ENCODE measurements at places on chromosomes 1 and 21. TPM values are rescaled to one million over a fixed set of nuclear protein-coding genes. Genes with fewer than 3 reads are reported as not detected.

DNA sequence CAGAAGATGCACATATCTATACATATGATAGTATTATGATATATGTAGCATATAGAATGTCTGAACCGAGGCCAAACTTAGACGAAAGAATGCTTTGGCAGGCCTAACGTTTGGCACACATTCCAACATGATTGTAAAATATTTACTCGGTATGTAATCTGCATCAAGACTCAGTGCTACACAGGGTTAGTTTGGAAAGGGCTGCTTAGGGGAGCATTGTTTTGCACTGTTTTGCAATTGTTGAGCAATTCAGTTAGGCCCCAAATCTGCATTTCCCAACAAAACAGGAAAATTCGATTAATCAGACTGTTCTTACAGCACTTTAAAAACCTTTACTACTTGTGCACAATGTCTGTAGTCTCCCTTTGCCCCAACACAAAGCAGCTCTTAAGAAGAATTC is 216.0 kb upstream of the NEGR1 start:
- no peaks in the 10 kb centered on the region for H3K4me1 ChIP-seq
- no peaks in the 10 kb centered on the region for H3K36me3 ChIP-seq
- H3K27me3 ChIP-seq, result no peaks in the 10 kb centered on the region
- no peak overlapping the region for H3K27ac ChIP-seq
- DNase-seq, result no peak
- H3K4me3 ChIP-seq, result no peak overlapping the region

Gene FCRL2
- not detected for polyA plus RNA-seq

- no peaks in the 10 kb centered on the region for H3K27me3 ChIP-seq
- H3K4me1 ChIP-seq, result peaks cover 1% of the 10 kb centered on the region
- no peak overlapping the region for H3K4me3 ChIP-seq
- no peak overlapping the region for H3K27ac ChIP-seq
- H3K36me3 ChIP-seq, result no peaks in the 10 kb centered on the region
These were observed 14.0 kb upstream of the IFI44L start for GRCh38 chr1:78606274-78606673.

DNA sequence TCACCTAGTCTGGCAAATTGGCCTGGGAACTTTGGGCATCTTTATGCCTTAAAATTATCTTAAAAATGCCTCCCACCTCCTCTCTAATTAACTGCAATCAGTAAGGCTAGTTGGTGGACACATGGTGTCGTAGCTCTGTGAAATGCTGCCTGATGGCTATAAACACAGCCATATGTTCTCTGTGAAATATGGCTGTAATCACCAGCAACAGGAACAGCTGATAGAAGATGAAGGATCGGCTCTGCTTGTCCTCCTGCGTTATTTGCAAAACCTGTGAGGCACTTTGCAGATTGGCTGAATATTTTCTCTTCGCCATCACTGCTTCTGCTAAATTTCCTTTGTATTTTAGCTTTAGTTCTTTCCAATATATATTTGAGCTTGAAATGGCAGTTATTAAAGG is 419.6 kb downstream of the RWDD3 start:
- H3K27me3 ChIP-seq, result no peaks in the 10 kb centered on the region
- no peak overlapping the region for H3K27ac ChIP-seq
- DNase-seq, result no peak
- H3K36me3 ChIP-seq, result no peaks in the 10 kb centered on the region
- no peak overlapping the region for H3K4me3 ChIP-seq

Gene SLFNL1
- 0.89 TPM for polyA plus RNA-seq

DNA sequence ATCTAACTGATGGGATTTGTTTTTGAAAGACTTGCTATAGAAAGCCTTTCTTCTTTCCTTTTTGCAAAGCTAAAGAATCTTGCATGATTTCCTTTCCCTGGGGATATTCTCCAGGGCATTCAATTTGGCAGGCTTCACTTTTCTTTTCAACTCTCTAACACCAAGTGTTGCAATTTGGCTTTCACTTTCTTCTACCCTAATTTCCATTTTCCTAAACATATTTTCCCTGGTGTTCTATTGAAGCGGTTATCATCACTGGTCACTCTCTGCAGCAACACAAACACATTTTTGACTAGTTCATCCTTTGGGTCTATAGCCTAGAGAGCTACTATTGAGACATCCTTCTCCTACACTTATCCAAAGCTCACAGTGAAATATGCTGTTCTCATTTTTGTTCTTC is 424.5 kb downstream of the NEGR1 start:
- H3K4me3 ChIP-seq, result no peak overlapping the region
- no peaks in the 10 kb centered on the region for H3K4me1 ChIP-seq
- no peaks in the 10 kb centered on the region for H3K36me3 ChIP-seq

GRCh38 chr1:171290621-171291020 is 23.4 kb upstream of the FMO4 start:
- H3K36me3 ChIP-seq, result no peaks in the 10 kb centered on the region
- DNase-seq, result no peak
- no peaks in the 10 kb centered on the region for H3K27me3 ChIP-seq

DNA sequence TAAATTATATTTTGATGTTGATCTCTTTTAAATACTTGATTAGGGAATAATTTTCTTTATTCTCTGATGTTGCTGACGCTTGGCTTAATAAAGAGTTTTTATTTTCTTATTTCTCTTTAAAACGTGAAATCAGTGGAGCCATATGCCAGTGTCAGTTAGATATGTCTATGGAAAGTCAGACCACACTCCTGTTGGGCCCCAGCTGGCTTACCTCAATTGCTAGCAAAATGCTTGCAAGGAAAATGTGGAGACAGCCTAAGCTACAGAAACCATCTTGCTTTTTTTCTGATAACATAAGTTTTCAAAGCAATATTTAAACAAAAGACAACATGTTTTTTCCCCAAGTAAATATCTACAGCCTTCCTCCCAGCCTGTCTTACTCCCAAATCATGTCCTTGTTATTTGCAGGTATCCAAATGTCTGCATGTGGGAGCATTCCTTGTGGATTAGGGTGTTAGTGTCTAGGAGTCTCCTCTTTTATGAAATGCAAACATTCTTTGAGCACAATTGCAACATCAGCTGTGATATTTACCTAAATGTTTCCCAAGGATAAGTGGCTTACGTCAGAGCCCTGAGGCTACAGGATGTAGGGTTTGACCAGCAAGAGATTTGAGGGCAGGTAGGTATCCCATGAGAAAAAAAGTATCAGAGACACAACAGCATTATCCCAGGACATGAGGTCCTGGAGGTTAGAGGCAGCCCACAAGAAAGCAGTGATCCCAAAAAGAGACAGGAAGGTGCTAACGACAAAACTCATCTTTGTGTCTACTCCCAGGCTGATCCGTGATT is 117.2 kb upstream of the KCNJ15 start:
- H3K4me1 ChIP-seq, result no peaks in the 10 kb centered on the region
- no peak for DNase-seq
- no peaks in the 10 kb centered on the region for H3K36me3 ChIP-seq
- H3K27ac ChIP-seq, result no peak overlapping the region

GRCh38 chr1:92879316-92879968 is 47.6 kb downstream of the RPL5 start:
- no peak overlapping the region for H3K27ac ChIP-seq
- H3K36me3 ChIP-seq, result no peaks in the 10 kb centered on the region
- no peaks in the 10 kb centered on the region for H3K27me3 ChIP-seq
- no peak for DNase-seq
- H3K4me1 ChIP-seq, result no peaks in the 10 kb centered on the region

DNA sequence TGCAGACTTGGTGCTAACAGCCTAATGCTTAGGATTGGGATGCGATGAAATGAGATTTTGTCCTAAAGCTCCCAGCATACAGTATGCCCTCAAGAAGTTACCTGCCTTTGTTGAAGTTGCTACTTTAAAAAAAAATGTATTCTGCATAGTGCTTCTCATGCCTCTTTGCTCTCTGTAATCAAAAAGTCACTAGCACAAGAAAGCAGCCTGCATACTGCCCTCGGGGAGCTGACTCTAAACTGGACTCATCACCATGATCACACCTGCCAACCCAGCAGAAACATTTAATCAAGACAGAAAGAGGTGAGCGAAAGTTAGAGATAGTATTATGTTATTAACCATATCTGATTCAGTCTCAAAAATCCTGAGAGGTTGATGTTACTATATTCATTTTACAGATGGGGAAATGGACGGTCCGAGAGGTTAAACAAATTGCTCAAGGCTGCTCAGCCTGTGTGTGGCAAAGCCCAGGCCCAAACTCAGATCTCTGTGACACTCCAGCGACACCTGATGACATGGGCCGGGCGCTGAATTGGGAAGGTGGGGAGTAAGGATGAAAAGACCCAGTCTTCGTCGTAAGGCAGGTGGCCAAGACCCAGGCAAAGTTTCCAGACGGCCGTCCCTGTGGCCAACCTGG is 1.1 kb downstream of the BATF3 start:
- no peak for DNase-seq
- no peak overlapping the region for H3K27ac ChIP-seq
- H3K4me1 ChIP-seq, result peaks cover 20% of the 10 kb centered on the region

- no peaks in the 10 kb centered on the region for H3K36me3 ChIP-seq
- no peak overlapping the region for H3K4me3 ChIP-seq
- H3K27ac ChIP-seq, result no peak overlapping the region
- H3K27me3 ChIP-seq, result no peaks in the 10 kb centered on the region
- peaks cover 14% of the 10 kb centered on the region for H3K4me1 ChIP-seq
These were observed 74.4 kb downstream of the SPAG17 start for GRCh38 chr1:118110580-118110979.

- no peaks in the 10 kb centered on the region for H3K27me3 ChIP-seq
- H3K4me1 ChIP-seq, result no peaks in the 10 kb centered on the region
- no peak overlapping the region for H3K4me3 ChIP-seq
These were observed 294.0 kb upstream of the PTBP2 start for GRCh38 chr1:96427616-96428015.

Gene AGBL4
- polyA plus RNA-seq, result 0.15 TPM

DNA sequence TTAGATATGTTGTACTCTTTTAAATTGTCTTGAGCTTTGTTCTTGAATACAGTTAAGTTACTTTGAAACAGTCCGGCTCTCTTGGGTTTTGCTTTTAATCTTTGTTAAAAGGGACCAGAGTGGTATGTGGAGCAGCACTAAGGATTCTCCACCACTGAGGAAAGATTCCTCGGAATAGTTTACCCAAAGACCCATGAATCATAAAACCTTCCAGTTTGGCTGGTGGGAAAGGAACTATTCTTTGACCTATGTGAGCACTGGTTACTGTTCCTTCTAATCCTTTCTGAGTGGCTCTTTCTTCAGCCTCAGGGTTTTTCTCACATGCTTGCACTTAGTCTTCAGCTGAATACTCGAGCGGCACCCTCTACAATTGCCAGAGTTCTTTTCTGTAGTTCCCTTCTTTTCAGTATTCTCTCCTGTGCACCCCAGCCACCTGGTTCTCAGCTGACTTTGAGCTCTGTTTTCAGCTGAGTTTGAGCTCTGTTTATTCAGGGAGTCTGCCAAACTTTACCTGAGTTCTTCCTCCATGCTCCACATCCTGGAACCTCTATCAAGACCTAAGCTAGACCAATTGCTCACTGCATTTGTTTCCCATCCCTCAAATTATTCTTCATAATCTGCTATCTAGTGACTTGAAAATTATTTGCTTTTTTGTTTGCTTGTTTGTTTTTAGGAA is 253.8 kb upstream of the PLXNA2 start:
- DNase-seq, result no peak
- peaks cover 4% of the 10 kb centered on the region for H3K27me3 ChIP-seq
- H3K4me3 ChIP-seq, result no peak overlapping the region
- no peaks in the 10 kb centered on the region for H3K4me1 ChIP-seq
